ENCODE measurements at places on chromosomes 16 and 17.
A peak's percentile ranks its signal among the peaks of the same experiment; 100 is the strongest.

- DNase-seq = peak; percentile 25
These were observed 24.4 kb downstream of the SREBF1 start for GRCh38 chr17:17812211-17813054.

DNA sequence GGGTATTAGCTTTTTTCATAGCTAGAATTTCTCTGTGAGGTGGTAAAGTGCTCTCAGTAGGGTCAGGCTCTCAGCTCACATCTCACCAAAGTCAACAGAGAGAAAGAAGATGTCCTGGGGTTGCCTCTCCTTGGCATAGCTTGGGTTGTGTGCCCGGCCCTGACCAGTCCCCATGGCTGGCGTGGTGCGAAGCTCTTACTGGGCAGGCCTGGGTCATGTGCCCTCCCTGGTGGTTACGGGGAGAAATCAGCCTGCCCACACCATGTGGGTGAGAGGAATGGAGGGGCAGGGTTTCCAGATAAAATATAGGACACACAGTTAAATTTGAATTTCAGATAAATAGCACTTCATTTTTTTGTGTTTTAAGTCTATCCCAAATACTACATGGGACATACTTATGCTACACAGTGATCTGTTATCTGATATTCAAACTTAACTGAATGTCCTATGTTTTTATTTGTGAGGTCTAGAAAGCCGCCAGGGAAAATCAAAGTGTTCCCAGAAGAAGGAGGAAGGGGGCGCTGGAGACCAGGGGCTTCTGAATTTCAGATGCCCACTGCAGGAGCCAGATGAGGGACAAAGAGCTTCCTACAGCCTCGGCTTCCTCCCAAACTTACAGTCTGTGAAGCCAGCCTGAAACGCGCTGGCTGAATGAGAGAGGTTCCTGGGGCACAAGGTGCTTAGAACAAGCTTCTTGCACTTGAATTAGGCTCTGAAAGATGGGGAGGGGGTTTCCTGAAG is 45.4 kb downstream of the NKD1 start:
- no peak for DNase-seq

- DNase-seq = no peak
These were observed 252.3 kb upstream of the EEF2KMT start for GRCh38 chr16:5349670-5350517.

- peak; percentile 82 for DNase-seq
These were observed 13.1 kb upstream of the DUSP14 start for GRCh38 chr17:37476431-37477120.

DNA sequence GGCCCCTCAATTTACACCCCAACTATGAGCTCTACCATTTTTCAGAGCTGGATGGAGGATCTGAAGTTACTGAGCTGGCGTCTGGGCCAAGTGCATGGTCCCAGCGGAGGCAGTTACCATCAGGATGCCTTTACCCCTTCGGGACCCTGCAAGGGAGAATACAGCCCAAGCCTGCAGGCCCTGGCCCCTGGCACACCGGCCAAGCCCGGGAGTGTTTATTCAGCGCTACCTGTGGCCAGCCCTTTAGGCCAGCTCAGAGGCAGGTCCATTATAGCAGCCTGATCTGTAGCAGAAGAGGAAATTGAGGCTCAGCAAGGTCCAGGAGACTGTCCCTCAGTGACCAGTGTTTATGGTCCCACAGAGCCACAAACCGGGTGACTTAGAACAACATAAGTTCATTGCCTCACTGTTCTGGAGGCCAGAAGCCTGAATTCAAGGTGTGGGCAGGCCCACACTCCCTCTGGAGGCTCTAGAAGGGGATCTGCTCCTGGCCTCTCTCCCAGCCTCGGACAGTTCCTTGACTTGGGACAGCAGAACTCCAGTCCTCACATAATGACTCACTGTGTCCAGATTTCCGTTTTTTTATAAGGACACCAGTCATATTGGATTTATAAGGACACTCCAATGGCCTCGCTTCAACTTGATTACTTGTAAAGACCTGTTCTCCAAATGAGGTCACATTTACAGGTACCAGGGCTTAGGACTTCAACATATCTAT is 8.8 kb downstream of the SEC14L5 start:
- DNase-seq = no peak

- DNase-seq = no peak
These were observed 125.0 kb upstream of the IRX3 start for GRCh38 chr16:54411544-54411943.

DNA sequence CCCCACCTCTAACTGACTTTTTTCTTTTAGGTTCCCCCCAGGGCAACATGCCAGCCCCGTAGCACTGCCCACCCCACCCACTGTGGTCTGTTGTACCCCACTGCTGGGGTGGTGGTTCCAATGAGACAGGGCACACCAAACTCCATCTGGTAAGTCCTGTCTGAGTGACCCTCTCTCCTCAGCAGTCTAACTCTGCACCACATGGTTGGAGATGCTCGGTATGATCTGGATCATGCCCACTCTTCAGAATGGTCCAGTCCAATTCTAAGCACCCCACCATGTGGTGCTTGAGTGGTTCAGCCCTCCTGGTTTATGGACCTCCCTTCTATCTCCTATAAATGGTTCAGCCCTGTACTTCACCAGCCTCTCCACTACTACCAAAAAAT is 5.9 kb downstream of the KDM6B start:
- DNase-seq = peak; percentile 52

GRCh38 chr17:50577451-50577954 is 17.0 kb downstream of the CACNA1G start:
- DNase-seq = no peak

DNA sequence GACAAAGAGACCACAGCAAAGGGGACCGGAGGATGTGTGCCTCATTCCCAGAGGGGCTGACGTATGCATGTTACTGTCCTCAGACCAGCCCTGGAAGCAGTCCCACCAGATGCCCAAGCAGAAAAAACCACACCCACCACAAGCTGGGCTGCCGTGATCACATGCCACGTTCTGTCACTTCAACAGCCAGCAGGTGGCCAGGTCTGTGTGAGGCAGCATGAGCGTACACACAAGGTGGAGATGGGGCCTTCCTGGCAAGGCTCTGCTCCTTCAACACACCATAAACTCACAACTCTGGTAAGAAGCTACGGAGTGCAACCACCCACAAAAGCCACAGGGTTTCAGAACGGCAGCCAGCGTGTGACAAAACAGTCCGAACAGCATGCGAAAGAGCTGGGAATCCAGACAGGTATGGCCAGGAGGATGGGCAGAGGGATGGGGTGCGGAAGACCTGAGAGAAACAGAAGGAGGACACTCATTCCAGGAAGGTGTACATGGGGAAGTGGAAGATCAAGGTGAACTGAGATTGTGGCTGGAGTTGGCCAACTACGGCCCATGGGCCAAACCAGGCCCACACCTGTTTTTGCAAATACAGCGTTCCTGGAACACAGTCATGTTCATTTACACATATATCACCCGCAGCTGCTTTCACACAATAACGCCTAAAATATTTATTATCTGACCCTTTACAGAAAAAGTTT is 27.9 kb downstream of the MBTPS1 start:
- DNase-seq = no peak

GRCh38 chr17:72760368-72760767 is 332.1 kb downstream of the SLC39A11 start:
- DNase-seq = no peak

GRCh38 chr17:68248891-68249290 is 1.0 kb downstream of the AMZ2 start:
- no peak for DNase-seq

DNA sequence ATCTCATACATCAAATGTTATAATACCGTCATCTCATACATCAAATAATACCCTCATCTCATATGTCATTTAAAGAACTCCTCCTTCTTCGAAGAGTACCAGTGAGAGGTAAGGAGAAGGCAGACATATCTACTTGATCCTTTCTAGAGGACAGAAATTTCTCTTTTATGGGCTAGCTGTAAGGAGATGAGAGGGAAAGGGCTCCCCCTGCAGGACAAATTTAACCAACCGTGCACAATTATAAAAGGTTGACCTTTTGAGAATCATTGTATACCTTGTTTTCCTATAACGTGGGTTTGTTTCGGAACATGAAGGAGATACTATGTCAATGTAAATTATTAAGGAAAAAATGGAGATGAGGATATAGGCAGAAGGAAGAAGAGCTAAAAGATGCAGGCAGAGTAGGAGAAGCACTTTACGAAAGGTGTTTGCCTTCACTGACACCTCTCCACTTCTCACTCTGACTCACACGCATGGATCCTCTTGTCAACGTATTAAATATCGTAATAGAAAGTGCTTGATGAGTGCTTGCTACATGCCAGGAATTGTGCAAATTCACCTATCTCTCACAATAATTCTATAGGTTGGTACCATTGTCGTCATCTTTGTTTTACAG is 465.9 kb upstream of the ERCC4 start:
- DNase-seq = no peak

- no peak for DNase-seq
These were observed 2.7 kb downstream of the TOM1L1 start for GRCh38 chr17:54903375-54903774.

DNA sequence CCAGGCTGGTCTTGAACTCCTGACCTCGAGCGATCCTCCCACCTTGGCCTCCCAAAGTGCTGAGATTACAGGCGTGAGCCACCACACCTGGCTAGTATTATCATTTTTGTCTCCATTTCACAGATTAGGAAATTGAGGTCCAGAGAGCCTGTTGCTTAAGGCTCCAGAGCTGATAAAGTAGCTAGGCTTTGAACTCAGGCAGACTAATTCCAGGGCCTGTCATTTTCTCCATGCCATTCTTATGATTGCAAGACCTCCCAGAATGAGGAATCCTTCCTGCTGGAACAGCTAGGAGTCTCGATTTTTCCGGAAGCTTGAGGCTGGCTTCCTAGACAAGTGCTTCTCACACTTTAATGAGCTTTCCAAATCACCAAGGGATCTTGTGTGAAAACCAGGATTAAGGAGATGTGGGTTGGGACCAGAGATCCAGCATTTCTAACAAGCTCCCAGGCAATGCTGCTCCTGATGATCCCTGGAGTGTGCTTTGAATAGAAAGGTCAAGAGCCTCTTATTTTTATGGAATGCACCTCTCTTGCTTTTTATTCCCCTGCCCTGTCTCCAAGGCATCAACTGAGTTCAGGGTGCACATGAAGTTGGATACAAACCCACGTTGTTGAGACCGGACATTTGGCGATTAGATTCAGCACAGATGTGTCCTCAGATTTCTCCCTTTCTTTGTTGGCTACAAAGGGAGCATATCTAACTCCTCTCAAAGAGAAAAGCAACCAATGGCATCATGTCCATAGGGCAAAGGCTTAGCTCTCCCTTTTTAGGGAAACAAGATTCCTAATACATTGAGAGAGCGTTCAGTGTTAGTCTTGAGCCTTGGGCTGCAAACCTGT is 40.3 kb upstream of the FAM20A start:
- no peak for DNase-seq

GRCh38 chr17:40427002-40427491 is 9.4 kb upstream of the TOP2A start:
- DNase-seq = no peak

DNA sequence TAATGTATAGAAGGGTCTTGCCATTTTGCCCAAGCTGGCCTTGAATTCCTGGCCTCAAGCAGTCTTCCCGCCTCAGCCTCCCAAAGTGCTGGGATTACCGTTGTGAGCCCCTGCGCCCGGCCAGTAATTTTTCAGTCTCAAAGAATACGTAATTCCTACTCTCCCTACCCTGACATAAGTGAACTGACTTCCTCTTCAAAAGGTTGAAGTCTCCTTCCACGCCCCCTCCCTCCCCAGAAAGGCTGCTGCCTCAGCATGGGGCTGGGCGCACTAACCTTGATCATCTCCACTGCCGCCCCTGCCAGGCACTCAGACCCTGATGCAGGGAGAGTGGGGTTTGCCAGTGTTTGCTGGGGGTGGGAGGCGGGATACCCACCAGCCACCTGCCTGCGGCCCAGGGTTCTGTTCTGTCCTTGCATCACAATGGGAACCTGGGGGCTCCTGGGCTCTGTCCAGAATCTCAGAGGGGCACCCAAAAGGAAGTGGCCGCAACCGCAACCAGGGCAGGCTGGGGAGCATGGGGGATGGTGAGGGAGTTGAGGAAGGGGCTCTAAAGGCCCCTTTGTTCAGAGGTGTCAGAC is 27.5 kb downstream of the KIFC3 start:
- DNase-seq = no peak

GRCh38 chr16:6341981-6342380 is 990.7 kb upstream of the RBFOX1 start:
- no peak for DNase-seq

- DNase-seq = no peak
These were observed 8.3 kb downstream of the RUSF1 start for GRCh38 chr16:31499928-31500327.

DNA sequence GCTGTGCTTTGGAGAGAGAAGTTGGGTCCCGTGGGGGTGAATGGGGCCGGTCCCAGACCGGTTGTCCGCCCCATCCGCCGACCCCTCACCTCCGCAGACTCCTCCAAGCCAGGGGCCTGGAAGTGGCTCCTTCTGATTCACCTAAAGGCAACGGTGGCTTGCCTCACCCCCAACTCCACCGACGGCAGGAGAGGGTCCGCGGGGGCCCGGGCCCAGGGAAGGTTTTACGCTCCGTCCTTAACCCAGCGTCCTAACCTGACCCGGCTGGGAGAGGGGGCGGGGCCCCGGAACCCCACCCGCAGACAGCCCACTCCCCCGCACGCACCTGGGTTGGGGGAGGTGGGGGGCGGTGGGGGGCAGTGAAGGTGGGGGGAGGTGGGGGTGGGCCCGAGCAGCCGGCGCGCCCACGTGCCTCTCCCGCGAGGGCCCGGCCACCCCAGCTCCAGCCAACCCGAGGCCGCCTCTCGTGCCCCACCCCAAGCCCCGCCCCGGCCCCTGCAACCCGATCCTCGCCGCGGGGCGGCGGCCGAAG is 12.7 kb upstream of the CD300A start:
- DNase-seq = no peak

GRCh38 chr16:13957197-13958078 is 37.5 kb downstream of the ERCC4 start:
- DNase-seq = peak; percentile 94

- DNase-seq = no peak
These were observed 323.6 kb downstream of the C16orf95 start for GRCh38 chr16:86993426-86994110.

- peak; percentile 63 for DNase-seq
These were observed 151.9 kb upstream of the GSE1 start for GRCh38 chr16:85461022-85461813.

DNA sequence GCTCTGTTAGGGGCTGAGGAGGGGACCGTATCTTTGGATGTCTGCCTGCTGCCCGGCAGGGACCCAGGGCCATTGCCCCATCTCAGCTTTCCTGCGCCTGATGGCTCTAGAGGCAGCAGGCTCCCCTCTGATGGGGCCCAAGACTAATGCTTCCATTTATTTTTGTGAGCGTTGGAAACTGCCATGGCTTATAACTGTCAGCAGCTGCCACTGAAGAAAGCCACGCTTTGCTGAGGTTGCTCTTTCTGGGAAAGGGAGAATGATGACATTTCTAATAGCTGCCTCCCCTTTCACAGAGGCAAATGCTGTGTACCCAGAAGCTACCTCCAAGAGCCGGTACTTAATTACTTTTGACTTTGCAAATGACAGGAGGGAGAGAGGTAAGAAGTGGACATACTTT is 103.8 kb downstream of the HAPSTR1 start:
- no peak for DNase-seq

DNA sequence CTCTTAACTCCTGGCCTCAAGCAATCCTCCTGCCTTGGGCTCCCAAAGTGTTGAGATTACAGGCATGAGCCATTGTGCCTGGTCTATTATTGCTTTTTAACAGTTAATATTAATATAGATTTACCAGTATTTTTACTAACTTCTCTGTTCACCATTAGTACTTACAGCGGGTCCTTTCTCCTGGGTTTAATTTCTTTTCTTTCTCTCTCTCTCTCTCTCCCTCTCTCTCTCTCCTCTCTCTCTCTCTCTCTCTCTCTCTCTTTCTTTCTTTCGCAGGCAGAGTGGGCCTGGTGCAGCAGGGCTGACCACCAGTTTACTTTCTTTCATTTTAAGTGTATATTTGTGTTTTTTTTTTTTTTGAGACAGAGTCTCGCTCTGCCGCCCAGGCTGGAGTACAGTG is 14.7 kb upstream of the DHX40 start:
- DNase-seq = no peak
